ENCODE measurements at places on chromosomes 6 and 20. TPM values are rescaled to one million over a fixed set of nuclear protein-coding genes. Genes with fewer than 3 reads are reported as not detected.

DNA sequence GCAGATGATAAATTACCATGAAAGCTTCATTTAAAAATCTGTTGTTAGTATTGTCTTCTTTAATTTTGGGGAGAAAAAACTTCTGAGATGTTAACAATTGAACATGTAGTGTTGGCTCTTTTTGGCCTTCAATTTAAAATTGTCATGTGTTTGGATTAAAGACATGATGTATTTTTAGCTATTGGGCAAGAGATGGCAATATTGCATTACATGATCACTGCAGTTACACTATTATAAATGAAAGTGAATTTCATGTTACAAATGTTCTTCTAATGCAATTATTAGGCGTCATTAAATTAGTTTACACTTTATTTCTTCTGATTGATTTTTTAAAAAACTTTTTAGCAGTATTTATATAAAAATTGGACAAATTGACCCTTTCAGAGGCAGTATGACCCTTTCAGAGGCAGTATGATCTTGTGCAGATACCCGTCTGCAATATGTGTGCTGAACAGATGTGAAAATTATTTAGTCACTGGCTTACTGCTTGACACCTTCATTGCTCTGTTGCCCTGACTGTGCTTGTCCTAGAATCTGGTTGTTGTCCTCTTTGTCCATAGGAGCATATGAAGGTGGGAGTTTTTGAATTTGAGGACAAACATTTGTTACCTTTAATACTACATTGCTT is 25.8 kb downstream of the CDKAL1 start:
- no peak for DNase-seq

GRCh38 chr6:166004876-166005275 is 162.8 kb downstream of the TBXT start:
- no peak for DNase-seq

HEY2 gene
- 2.3 TPM for total RNA-seq

RIPPLY2 gene
- not detected for total RNA-seq

DNA sequence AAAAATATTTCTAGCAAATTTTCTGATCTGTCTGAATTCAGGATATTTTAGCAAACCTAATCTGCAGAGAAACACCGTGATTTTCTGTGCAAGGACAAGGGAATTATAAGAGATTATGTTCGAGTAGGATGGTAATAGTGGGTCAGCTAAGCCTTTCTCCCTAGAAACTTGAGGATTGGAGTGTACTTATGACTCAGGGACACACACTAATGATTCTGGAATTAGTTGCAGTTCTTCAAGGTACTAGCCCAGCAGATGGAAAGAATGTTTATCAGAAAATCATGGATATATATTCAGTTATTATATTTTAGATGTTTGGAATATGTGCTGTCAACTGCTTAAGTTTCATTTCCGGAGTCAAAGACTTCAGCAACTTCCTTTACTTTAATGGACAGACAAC is 177.1 kb upstream of the MAP3K7 start:
- DNase-seq, result no peak

TAAR2 gene
- total RNA-seq, result not detected

FGD2 gene
- 51.4 TPM for total RNA-seq

- no peak for DNase-seq
Observed at GRCh38 chr6:124869416-124869815, 92.8 kb upstream of the RNF217 start.

DNA sequence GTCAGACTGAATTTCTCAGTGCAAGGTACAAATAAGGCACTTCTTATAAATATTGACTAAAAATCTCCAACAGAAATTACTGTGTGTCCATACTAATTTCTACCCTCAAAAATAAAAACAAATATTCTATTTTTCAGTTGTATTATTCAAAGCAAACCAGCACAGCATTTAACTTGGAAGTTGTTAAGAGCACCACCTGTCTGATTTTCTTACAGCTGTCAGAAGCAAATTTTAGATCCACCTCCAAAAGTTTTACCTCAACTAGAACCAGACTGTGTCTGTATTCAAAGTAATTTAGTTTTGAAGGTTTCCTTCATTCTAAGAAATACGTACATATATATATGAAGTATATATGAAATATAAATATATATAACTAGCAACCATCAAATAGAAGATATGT is 1.2 kb downstream of the TRDN start:
- no peak for DNase-seq

- DNase-seq, result no peak
Observed at GRCh38 chr6:12150812-12151432, 138.8 kb downstream of the HIVEP1 start.

GRCh38 chr20:23020230-23021018 is 14.7 kb upstream of the SSTR4 start:
- no peak for DNase-seq
